Bronchial epithelial cell (primary cell): ENCODE measurements at places on chromosomes 4 and X.

- DNase-seq: peak; percentile 29
Measured at GRCh38 chr4:71941001-71941400, 90.8 kb upstream of the NPFFR2 start.

DNA sequence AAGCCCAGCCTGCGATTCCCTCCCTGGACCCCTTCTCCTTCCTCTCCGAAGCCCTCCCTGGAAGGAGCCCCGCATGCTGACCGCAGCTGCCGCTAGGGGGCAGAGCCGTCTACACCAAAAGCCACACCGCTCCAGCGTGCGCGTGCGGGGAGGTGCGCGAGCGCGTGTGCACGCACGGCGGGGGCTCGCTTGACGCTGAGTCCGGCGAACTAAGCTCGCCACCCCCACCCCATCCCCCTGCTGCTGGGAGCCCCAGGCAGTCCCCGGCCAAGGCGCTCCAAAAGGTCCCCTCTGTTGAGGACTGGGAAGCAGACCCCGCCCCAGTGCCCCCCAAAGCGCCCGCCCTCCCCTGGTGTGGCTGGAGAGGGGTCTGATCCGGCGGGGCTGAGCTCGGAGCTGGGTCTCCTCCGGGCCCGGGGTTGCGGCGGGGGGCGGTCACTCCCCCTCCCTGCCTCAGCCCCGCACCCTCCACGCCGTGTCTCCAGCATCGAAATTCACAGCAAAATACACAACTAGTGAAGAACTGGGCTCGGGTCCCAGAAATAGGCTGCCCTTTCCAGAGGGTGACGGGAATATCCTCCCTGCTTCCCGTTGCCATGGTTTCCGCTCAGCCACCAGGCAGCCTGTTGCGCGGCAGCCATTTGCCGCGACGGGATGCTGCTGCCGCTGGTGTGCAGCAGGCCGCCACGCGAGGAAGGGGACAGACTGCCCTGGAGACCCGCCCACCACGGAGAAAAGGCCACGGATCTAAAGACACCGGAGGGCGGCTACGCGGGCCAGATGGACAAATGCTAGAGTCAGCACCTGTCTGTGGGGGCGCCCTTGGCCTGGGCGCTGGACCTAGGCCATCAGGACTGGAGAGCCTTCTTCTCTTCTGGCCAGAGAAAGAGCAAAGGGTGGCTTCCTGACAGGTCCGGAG, 11.2 kb upstream of the CCNQ start:
- DNase-seq: peak; percentile 15

- DNase-seq: peak; percentile 52
Measured at GRCh38 chr4:128863312-128864075, 54.0 kb downstream of the JADE1 start.

DNA sequence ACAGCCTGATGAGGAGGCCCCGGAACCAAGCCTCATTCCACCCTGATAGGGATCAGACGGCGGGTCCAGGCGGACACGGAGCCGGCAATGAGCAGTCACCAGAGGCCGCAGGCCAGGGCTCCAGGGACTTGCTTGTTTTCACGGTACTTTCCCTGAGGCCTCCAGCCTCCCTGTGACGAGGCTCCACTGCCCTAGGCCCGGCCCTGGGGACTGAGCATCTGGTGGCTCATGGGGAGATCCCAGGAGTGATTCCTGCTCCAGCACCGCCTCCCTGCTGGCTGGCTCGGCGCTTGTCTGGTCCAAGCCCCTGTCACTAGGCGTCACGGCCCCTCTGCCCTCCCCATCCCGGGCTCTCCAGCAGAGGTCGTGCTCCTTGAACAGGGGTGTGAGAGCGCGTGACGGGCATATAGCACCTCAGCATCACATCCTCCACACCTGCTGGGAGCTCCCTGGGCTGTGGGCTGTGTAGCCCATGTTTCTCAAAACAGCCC, 14.1 kb downstream of the HTRA3 start:
- DNase-seq: no peak

- DNase-seq: no peak
Measured at GRCh38 chr4:14155803-14156202, 528.3 kb upstream of the BOD1L1 start.

DNA sequence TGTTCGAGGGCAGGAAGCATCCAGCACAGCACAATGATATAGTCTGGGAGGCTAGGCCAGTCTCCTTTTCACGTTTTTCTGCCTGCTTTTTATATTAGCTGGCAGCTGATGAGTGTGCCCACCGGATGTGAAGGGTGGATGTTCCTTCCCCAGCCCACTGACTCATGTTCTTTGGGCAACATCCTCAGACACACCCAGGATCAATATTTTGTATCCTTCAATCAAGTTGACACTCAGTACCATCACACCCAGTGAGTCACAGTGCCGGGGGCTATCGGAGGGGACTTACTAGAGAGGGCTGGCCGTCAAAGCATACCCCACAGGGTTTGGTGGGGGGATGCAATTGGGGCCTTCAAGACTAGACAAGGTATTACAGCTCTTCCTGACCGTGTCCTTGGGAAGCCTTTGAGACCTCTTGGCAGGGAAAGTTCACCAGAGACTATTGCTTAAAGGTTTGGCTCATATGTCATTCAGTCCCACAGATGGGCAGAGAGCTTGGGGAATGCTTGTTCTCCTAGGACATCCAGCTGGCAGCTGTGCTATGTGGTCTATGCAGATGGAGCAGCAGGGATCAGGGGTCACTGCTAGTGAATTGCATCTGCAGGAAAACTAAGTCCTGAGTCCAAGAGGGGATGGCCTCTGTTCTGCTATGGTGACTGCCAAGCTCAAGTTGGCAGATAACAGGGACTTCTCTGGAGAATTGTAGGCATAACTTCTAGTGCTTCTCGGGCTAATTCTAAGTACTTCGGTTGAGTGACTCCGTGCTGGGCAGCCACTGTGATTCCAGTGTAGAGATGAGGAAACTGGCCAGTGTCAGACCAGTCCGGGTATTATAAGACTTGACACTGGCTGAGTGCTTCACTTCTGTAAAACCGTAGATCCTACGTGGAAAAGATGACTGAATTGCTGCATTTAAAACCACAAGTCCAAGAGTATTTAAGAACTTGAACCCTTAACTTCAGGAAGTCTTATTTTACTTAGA, 12.9 kb upstream of the WDR1 start:
- no peak for DNase-seq

- DNase-seq: peak; percentile 58
Measured at GRCh38 chrX:42714981-42715700, 62.8 kb downstream of the PPP1R2C start.

- DNase-seq: no peak
Measured at GRCh38 chrX:23332888-23333821, 1.5 kb upstream of the PTCHD1 start.

- DNase-seq: no peak
Measured at GRCh38 chrX:68419975-68420374, 13.3 kb downstream of the OPHN1 start.

DNA sequence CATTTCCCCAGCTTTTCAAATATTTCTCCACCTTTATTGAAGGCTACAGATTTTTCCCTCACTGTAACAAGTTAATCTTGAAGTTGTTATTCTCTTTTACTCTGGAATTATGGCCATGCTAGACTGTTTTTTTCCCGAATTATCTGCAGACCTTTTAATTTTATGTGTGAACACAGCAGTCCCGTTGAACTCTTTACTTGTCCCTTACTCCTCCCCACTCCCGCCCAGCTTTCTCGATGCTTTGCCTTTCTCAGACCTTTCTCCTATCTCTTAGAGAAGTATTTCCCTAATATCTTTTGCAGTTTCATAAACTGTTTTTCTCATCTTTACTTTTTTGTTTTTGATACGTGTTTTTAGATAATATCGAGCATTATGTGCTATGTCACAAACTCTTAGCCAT, 776 bp downstream of the CEP44 start:
- no peak for DNase-seq

GRCh38 chr4:128913228-128913627, 103.7 kb downstream of the JADE1 start:
- no peak for DNase-seq

- no peak for DNase-seq
Measured at GRCh38 chr4:22884157-22884556, 191.4 kb downstream of the GBA3 start.

DNA sequence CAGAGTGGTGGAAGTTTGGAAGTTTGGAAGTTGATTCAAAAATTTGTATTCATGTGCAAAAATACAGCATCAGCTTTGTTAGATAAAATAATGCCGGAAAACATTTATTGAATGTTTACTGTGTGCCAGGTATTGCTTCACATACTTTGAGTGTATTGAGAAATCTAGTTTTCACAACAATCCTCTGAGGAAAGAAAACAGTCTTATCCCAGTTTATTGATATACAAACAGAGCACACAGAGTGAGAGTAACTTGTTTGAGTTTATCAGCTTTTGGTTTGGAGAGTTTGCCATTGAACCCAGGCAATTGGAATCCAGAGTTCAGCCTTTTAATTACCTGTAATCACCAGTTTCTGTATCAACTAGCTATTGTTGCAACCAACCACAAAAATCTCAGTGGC, 127.2 kb upstream of the RPS6KA3 start:
- DNase-seq: no peak

- peak; percentile 72 for DNase-seq
Measured at GRCh38 chr4:159937595-159937994, 834.7 kb downstream of the RAPGEF2 start.

DNA sequence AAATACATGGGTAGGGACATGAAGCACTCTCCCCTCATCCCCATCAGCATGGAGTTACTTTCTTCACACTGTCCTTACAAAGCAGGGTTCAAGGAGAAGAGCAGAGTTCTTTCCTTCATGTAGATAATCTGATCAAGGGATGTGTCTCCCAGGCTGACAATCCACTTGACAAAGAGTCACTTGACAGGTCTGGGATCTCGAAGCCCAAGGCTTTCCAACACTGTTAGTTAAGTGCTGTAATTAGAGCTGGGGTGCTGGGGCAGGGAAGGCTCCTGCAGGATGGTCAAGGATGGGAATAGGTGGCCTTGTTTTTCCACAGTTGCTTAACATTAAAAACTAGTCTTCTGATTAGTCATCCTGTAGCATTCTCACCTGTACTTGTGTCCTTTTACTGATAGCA, 38.0 kb downstream of the CCNG2 start:
- peak; percentile 47 for DNase-seq

DNA sequence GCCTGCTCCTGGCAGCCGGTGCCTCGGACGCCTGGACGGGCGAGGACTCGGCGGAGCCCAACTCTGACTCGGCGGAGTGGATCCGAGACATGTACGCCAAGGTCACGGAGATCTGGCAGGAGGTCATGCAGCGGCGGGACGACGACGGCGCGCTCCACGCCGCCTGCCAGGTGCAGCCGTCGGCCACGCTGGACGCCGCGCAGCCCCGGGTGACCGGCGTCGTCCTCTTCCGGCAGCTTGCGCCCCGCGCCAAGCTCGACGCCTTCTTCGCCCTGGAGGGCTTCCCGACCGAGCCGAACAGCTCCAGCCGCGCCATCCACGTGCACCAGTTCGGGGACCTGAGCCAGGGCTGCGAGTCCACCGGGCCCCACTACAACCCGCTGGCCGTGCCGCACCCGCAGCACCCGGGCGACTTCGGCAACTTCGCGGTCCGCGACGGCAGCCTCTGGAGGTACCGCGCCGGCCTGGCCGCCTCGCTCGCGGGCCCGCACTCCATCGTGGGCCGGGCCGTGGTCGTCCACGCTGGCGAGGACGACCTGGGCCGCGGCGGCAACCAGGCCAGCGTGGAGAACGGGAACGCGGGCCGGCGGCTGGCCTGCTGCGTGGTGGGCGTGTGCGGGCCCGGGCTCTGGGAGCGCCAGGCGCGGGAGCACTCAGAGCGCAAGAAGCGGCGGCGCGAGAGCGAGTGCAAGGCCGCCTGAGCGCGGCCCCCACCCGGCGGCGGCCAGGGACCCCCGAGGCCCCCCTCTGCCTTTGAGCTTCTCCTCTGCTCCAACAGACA, 4.4 kb downstream of the SOD3 start:
- DNase-seq: no peak

GRCh38 chr4:177250056-177250696, 59.5 kb upstream of the NEIL3 start:
- DNase-seq: peak; percentile 47

GRCh38 chr4:598925-599324, 22.8 kb upstream of the TMEM271 start:
- DNase-seq: no peak

DNA sequence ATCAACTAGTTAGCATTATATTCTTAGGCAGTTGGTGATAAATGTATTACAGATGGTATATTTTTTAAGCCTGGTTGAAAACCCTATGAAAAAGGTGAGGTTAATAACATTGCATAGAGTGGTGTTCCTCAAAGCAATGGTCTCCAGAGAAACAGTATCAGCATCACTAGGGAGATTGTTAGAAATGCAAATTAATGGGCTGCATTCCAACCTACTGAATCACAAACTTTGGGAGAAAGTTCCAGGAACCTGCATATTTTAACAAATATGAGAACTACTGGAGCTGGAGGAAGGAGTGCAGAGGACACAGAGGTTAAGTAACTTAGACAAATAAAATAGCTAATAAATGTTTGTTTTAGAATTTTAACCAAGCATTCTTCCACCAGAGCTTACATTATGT, 166.9 kb upstream of the PCDH10 start:
- no peak for DNase-seq

DNA sequence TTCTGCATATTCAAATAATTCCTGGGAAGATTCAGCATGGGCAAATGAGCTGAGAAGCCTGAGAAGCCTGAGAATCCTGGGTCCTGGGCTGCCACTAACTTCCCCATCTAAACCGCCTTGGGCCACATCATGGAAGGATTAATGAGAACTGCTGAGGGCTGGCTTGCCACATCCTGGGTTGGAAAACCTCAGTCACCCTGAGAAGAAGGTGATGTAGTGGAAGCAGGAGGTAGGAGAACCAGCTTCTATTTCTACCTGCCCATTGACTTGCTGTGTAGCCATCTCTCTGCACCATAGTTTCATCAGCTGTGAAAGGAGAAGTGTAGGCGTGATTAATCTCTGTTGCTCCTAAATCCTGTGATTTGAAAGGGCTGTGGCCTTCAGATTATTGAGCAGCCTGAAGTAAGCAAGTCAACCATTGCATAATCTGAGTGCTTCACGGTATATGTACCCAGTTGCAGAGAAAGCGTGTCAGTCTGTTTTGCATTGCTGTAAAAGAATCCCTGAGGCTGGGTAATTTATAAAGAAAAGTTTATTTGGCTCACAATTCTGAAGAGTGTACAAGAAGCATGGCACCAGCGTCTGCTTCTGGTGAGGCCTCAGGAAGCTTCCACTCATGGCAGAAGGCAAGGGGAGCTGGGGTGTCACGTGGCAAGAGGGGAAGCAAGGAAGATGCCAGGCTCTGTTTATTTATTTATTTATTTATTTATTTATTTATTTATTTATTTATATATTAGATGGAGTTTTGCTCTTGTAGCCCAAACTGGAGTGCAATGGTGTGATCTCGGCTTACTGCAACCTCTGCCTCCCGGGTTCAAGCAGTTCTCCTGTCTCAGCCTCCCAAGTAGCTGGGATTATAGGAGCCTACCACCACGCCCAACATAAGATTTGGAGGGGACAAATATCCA, 140.9 kb upstream of the ATP6AP2 start:
- DNase-seq: no peak
